ENCODE measurements at places on chromosomes 4 and X.

GRCh38 chrX:154030715-154031305, 11.1 kb upstream of the IRAK1 start:
- no peak for DNase-seq

- DNase-seq, result no peak
These were observed 57.2 kb downstream of the EGF start for GRCh38 chr4:109969919-109970318.

- DNase-seq, result no peak
These were observed 550.5 kb downstream of the PDHA2 start for GRCh38 chr4:96390404-96390803.

- no peak for DNase-seq
These were observed 134.5 kb upstream of the NLGN4X start for GRCh38 chrX:6363188-6363587.

DNA sequence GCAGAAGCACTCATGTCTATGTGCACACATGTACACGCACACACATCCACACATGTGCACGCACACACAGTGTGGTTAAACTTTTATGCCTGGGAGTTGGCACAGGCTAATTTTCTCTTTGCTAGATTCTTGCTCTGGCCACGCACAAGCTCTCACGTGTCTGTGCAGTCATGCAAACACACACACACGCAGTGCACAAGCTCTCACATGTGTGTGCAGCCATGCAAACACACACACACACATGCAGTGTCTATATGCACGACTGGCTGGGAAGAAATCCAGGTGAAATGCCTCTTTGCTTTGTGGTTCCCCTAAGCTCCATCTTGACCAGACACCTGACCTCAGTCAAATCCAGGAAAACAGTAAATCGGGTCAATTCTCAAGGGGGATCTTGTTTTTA, 138.0 kb downstream of the SHOX start:
- no peak for DNase-seq

Data from activated CD4-positive, alpha-beta T cell treated with anti-CD3 and anti-CD28 coated beads for 24 hours (primary cell).